Thoracic aorta endothelial cell (primary cell): ENCODE measurements at places on chromosomes 7 and 10. TPM values are rescaled to one million over a fixed set of nuclear protein-coding genes. Genes with fewer than 3 reads are reported as not detected.

The PDIA4 gene
- total RNA-seq: 336 and 342 TPM in 2 replicates

The GLCCI1 gene
- total RNA-seq: 4.0 and 4.3 TPM in 2 replicates

The C10orf62 gene
- 0.29 TPM in 1 of 2 replicates, not detected in the other for total RNA-seq

The GPR85 gene
- total RNA-seq: 0.53 and 6.2 TPM in 2 replicates
